ENCODE measurements at places on chromosomes 5 and 9.

- DNase-seq: no peak
Measured at GRCh38 chr5:111703662-111704061, 53.3 kb downstream of the NREP start.

DNA sequence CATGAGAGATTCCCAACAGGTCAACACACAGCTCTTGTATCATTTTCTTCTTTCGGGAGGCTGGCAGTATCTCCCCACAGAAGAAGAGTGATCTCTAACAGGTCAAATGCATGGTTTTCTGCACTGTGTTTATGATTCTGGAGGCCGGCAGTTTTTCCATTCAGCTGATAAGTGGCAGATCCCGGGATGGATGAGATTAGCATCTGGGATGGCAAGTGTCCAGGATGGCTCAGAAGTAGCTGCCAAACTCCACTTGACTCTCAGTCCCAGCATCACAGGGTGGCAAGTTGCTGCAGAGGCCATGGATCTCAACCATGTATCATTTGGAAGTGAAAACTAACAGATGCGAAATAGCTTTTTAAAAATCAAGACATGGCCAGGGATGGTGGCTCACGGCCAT lies 97.8 kb upstream of the SLC44A1 start:
- no peak for DNase-seq

DNA sequence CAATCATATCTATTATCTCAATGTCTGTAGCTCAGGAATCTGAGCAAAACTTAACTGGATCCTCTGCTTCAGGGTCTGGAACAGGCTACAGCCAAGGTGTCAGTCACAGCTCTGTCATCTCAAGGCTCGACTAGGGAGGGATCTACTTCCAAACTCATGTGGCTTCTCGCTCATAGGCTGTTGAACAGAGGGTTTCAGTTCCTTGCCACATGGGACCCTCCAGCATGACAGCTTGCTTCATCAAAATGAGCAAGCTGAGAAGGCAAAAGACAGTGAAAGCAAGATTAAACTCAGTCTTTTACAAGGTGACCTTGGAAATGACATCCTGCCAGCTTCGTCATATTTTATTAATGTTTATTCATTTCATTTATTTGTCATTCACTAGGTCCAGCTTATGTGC lies 111.7 kb downstream of the GADD45G start:
- DNase-seq: no peak

GRCh38 chr5:134503088-134503936 lies 22.2 kb upstream of the JADE2 start:
- DNase-seq: no peak

DNA sequence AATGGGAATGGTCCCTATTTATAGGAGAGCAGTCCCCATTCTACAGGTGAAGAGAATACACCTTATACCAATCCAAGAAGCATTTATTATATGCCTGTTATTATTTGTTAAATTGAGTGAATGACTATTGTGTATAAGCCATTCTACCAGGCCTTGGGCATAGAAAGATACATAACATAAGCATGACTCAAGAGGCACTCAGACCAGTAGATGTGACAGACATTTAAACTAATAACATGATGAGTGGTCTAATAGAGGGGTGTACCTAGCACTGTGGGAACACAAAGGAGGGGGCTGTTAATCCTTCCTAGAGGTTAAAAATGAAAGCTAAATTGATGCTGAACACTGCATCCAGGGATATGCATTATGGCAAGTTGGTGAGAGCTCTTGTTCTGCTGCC lies 145.0 kb upstream of the TNC start:
- DNase-seq: no peak

Data from DMS 273 treated with DMSO at 0.1 percent for 48 hours (cell line).